ENCODE measurements at places on chromosomes 6 and 20.

DNA sequence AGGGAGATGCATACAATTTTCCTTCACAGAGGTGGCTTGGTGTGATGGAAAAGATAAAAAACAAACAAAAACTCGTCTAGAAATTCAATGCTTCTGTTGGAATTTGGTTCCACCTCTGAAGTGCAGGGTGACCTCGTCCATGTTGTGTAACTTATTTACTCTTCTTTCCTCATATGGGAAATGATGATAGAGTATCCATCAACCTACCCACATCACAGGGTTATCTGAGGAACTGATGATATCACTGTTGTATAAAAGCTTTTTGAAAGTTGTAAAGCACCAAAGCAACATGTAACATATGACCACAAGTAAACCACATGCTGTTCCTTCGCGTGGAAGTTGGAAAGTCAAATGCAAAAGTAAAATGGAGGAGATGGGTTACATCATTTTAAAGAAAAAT is 212.0 kb upstream of the SGK1 start:
- peak; percentile 10 for DNase-seq

DNA sequence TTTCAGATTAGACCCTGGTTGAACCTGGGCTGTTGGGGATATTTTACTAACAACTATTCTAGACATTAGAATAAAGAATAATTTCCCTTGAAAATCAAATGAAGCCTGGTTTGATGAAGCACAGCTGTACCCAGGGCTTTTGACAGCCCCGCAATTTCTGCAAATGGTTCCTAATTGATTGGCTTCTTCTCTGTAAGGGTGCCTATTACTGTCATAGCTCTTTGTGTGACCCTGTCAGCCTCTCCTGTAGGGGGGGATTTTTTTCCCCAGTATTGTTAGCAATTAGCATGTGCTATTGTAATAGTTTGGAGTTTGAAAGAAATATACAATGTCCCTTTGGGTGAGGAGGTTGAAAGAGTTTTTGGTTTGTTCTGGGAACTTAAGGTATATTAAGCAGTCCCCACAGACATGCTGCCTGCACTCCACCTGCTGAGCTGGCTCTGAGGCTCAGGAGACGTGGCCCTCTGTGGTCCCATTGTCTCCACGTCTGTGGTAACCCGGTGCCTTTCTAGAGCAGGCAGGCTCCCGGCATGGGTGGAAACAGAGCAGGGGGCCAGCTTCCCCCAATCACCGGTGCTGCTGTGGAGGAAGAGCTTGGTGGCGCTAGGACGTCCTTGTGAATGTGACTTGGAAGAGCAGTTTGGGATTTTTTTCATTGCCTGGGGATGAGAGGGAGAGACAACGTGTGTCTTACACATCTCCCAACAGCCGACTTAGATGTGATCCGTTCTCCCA is 47.3 kb upstream of the CLDN20 start:
- no peak for DNase-seq

GRCh38 chr6:137700751-137701477 is 166.1 kb upstream of the TNFAIP3 start:
- no peak for DNase-seq

GRCh38 chr6:166490671-166491500 is 95.6 kb downstream of the RAMACL start:
- DNase-seq, result no peak

GRCh38 chr20:41440882-41441281 is 74.3 kb upstream of the EMILIN3 start:
- DNase-seq, result no peak

GRCh38 chr6:151015101-151015700 is 149.7 kb downstream of the MTHFD1L start:
- no peak for DNase-seq

GRCh38 chr6:94468830-94469229 is 1049.5 kb upstream of the EPHA7 start:
- no peak for DNase-seq

DNA sequence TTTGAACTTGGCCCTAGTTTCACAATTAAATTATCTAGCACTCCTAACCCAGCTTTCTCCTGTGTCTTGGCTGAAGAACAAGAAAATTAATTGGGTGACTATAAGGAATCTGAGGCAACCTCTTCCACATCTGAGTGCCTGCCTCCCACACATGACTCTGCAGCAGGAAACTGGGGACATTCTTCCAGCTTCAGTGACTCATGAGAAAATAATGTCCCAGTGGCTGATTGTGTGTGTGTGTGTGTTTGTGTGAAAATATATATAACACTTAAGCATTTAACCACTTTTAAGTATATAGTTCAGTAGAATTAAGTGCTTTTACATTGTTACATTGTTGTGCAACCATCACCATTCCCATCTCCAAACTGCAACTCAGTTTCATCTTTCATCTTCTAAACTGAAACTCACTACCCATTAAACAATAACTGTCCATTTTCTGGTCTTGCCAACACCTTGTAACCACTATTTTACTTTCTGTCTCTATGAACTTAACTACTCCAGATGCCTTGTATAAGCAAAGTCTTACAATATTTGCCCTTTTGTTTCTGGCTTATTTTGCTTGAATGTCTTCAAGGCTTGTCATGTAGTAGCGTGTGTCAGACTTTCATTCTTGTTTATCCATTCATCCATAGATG is 8.7 kb downstream of the TRIM38 start:
- DNase-seq, result no peak

GRCh38 chr6:1630771-1631217 is 21.1 kb downstream of the FOXC1 start:
- no peak for DNase-seq

DNA sequence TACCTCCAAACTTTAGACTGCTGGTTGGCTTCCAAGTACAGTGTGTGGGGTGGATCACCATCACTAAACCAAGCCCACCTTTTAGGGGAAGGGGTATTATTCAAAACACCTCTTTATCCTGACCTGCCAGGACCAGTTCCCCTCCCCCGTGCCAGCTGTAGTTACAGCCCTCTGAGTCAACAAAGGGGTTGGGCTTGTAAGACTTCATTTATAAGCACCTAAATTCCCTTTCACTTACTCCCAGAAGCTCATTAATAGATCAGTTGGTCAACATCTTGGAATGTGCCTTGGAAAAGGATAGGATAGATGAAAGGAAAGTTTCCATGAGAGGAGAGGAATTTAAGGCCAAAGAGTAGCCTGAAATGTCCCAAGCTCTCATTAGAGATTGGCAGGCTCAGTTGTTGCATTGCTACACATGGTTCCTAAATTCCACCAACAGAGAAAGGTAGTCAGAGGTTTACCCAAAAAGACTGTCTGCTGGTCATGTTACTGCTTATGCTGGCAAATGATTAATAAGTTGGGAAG is 59.2 kb downstream of the TNFAIP3 start:
- DNase-seq, result no peak

GRCh38 chr6:123562677-123563076 is 74.1 kb downstream of the TRDN start:
- no peak for DNase-seq

DNA sequence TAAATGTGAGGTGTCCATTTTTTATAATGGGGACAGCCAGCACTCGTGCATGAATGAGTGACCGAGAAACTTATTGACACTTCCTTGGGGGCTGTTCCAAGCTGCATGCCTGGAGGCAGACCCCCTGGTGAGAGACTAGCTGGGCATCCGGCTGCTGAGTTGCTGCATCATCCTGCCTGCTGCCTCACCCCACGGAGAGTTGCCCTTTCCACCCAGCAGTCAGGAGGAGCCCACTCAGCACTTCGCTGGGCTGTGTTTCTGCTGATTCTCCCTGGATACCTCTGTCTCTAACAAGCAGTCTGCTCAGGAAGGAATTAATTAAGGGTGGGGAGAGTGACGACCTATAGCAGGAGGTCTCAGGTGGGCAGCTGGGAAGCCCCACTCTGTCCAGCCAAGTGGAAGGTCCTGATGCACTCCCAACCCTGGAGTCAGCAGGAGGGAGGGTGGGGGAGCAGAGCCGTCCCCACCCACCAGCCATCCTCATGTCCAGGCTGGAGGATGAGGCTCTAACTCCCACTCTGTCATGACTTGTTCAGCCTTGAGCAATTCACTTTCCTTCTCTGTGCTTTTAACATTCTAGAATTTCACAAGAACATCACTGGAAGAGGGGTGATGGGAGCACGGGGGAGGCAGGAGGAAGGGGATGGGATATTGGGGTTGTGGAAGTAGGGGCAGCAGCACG is 177.3 kb downstream of the LRFN2 start:
- no peak for DNase-seq

DNA sequence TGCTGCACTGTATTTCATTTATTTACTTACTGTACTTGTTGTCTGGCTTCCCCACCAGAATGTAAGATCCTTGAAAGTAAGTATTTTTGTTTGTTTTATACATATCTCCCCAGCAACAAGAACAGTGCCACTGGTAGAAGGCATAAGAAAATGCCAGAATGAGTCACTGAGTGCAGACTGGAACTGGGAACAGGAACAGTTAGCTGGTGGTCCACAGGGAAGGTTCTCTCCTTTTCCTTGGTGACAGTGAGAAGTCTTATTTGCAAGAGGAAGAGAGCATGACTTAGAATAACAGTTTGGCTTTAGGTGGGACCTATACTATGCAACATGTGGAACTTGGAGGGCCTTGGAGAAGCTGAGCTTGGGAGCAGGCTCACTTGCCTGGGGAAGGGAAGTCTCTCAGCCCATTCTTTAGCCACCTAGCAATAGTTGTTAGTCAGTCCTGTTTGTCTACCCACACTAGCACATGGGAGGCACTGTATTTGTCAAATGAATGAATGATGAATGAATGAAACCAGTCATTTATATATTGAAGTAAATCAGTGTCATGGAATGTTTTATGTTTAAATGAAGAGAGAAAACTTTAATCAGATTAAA is 203.5 kb downstream of the KCNQ5 start:
- no peak for DNase-seq

DNA sequence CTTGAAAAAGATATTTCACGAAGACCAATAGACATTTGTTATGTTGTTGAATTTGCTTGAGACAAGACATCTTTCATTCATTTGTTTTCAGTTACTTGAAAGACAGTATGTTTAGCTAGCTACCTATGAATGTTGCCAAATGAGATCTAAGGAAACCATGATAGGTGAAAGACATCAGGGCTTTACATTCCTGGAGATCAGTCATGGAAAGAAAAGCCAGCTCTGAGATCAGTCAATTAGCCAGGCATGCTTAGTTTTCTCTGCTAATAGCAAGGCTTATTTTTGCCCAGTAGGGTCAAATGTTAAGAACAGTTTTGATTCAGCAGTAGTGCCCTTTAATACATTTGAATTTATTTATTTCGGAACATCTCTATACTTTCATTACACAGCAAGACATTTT is 116.5 kb upstream of the EDN1 start:
- no peak for DNase-seq

DNA sequence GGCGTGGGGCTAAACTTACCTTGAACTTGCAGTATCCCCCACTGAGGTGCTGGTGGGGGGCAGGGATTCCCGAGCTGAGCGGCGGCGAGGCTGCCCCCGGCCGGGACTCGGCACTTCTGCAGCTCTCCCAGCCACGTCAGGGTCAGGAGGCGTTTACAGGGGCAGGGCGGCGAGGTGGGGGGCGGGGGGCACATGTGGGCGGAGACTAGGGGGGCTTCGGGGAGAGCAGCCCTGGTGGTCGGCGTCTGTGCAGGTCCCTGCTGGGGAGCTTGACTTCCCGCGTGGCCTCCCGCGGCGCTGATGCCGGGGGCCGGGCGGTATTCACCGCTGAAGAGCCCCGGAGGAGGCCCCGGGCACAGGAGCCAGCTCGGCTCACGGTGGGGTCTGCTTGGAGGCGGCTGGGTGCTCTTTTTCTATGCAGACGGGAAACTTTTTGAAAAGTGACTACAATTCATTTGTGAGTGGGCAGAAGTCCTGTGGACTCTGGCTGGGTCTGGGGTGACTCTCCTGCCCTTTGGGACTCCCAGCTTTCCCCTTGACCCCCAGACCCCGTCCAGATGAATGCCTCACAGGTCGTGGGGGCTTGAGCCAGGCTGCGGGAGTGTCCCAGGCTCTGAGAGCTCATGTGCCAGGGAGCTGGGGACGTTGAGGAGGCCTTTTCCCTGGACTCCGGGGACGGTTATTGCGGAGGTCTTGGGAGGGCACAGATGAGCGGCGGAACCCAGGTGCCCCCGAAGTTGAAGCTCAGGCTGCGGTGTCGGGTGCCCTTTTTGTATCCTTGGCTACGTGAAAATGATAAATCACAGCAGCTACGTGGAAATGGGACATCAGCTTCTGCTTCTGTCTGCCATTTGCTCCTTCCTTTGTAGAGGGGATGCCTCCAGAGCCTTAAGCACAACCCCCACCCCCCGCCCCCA is 75.9 kb upstream of the GATA5 start:
- no peak for DNase-seq

DNA sequence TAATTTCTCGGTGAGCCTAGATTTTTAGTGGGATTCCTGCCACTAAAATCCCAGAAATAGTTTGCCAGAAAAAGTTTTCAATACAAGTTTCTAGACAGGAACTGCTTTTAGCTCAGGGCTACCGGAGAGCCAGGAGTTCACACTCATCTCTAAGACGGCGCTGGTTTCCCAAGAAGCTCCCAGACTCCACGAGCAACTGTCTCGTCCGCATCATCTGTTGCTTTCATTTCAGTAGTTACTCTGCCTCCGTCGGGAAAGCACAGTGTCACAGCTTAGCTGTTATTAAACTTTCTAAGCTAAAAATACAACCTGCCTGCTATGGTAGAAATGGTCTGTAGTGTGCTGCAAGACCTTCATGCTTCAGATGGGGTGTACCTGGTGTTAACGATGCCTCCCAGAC is 197.3 kb upstream of the SNX9 start:
- no peak for DNase-seq

DNA sequence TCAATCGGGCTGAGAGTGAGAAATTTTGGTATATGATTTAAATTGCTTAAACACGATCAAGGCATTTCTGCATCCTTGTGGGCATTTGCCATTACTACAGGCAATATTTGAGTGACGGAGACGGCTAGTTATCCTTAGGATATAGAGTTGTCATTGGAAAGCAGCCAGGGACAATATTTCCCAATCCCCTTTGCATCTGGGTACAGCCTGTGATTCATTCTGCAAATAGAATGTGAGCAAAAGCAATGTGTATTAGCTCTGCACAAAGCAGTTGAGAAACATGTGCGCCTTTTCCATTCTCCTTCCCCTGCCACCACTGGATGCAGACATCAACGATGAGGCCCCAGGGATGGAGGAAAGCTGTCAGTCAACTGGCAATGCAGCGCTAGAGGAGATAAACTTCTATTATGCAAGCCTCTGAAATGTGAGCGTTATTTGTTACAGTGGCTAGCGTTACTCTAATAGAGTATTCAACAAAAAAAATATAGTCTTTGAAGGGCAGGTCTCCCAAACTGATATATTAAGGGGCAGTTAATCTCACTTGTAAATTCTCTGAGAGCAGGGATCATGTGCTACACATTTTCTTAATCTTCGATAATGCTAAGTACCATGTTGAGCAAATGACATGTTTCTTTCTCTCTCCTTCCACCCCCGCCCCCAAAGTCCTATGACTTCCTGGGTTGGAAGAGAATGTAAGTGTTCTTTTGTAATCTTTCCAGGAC is 37.1 kb upstream of the NCOA3 start:
- DNase-seq, result no peak

GRCh38 chr20:24565835-24566351 is 96.5 kb downstream of the SYNDIG1 start:
- DNase-seq, result no peak

GRCh38 chr20:1883986-1884385 is 11.2 kb upstream of the SIRPA start:
- DNase-seq, result no peak

Measured in CD4-positive, alpha-beta T cell treated with Interleukin-1 beta for 1 hour (primary cell).